ENCODE measurements at places on chromosomes 6 and 20.
A peak's percentile ranks its signal among the peaks of the same experiment; 100 is the strongest.

DNA sequence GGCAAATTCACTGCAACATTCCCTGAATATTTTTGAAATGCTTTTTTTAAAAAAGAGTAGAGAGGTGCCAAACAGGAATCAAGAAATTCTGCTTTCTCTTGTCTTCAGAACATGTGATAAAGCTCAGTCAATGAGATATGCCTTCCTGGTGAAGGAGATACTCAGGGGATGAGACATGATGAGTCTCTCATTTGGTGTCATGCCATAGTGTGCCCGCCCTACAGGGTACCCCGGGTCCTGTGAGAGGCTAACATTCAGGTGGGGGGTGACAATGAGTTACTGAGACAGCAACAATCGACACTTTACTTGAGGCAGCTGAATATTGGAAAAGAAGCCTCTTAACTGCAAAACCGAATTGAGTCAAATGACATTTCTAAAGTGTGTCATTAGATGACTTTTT lies 6.7 kb downstream of the CCR6 start:
- DNase-seq = no peak

GRCh38 chr6:126945812-126946360 lies 172.6 kb upstream of the RSPO3 start:
- no peak for DNase-seq

DNA sequence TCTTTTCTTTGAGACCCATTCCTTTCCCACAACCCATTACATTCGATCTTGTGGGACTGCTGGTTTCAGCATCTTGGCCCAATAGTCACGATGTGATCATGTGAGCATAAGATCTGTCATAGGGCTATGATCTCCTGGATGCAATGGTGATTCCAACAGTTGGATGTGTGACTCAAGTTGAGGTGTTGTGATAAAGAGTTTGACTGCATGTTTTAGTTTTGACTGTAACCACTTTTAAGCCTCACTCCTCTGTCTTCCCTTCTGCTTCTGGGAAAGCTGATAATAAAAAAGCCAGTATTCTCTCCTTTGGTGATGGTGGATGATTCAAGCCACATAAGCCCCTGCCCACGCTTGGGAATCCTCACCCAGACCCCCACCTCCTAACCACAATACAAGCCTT lies 117.0 kb upstream of the ASCC3 start:
- no peak for DNase-seq

GRCh38 chr6:158856261-158856660 lies 37.1 kb upstream of the EZR start:
- DNase-seq = no peak

DNA sequence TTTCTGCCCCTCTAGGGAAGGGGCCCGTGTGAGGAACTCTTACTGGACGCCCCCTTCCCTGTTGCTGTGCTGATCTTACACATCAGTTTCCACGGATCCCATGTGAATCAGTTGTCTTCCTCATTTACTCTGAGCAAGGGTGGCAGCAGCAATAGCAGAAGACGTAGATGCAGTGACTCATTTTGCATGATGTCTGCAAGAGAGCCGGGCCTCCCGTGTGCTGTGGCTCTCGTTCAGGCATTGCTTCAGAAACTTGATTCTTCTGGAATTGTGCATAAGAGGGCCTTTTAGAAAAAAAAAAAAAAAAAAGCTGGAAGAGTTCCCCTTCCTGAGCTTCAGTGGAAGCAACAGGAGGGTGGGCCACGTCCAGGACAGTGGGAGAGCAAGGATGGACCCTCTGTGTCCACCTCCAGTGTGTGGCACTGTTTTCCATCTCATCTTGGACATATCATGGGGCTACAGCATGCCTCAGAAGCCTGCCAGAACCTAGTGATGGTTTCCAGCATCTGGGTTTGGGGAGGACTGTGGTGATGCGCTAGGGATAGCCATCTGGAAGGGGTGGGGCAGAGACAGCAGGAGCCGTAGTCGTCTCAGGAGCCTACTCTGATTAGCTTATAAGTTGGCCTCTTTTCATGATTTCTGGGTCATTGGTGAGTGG lies 62.1 kb downstream of the FOXO3 start:
- DNase-seq = peak; percentile 80

DNA sequence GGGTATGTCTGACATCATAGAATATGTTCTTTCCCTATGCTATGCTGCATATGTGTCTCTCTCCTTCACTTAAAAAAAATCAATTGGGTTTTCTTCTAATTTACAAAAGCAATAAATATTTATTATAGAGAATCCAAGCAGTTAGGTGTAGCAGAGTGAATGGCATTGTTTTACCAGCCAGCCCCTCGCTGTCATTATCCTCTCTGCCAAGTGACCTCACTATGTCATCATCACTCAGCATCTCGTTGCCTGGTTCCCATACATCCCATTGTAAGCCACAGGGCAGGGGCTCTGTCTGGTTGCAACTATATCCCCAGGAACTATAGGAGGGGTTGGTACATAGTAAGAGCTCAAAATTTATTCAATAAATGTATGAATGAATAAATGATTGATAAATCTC lies 31.3 kb downstream of the KIAA0319 start:
- no peak for DNase-seq

- no peak for DNase-seq
Measured at GRCh38 chr20:46020555-46020954, 8.5 kb upstream of the SLC12A5 start.
